ENCODE measurements at places on chromosomes 16 and 17.

- no peak for DNase-seq
Measured at GRCh38 chr17:14165616-14166015, 71.0 kb downstream of the CDRT15 start.

DNA sequence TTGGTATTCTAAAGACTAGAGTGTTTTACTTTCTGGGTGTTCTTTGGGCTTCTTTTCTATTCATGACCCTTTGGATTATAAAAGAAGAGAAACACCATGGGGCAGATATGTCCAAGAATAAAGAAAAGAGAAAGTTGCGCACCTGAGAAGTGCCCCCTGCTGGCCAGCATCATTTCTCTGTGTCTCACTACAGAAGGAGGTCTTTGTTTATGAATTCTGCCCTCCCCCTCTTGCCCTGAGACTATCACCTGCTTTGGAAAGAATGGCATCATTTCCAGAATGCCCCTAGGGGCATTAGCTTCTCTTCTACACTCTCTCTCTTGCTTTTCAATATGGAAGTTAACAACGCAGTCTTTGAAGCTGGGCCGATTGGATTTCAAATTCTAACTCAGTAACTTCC lies 45.0 kb downstream of the CDH13 start:
- no peak for DNase-seq

DNA sequence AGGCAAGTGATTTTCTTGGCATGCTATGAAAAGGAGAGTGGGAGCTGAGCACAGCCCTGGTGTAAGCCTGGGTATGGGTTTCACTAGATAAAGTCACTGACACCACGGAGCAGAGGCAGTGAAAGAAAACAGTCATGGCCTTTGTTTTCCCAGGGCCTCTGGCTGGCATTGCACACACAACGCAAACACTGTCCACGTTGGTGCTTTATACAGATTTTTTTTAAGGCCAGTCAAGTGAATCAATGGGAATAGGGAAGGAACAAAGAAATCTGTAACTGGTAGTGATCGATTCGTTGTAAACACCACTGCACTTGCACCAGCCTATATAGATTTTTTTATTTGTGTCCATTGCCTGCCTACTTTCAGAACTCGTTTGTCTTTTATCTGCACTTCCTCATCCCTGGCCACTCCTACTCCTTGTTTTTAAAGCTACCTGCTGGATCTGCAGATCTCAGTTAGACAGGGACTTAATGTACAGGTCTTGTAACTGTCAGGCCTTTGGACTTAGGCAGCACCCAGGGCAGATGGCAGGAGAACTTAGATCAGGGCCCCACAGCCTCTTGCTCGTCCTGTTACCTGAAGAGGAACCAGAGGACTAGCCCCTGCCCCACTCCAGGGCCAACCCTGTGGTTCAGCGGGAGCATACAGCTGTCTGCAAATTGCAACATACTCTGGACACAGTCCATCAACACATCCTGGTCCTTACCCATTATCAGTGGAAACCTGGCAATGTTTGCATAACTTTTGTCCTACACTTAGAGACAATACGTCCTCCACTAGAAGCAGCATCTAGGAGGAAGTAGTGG lies 10.6 kb upstream of the TMIGD1 start:
- no peak for DNase-seq

DNA sequence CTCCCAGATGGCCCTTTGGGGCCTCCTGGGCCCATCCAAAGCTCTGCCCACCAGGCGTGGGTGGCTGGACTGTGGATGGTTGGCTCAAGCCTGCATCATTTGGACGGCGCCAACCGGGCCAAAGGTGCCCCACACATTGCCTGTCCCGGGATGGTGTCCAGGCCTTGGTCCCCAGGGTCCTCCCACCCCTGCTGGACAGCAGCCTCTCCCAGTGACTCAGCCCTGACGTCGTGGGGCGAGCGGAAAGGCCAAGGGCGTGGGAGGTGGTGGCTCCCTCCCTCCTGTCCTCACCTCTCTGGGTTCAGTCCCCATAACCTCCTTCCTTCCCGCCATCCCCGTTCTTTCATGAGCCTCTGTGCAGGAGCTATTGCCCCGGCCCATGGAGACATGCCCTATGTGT lies 42.1 kb upstream of the DLX4 start:
- DNase-seq, result no peak

- DNase-seq, result no peak
Measured at GRCh38 chr17:73400915-73401545, 89.2 kb upstream of the CDC42EP4 start.

- DNase-seq, result no peak
Measured at GRCh38 chr17:16492613-16493530, 879 bp upstream of the LRRC75A start.

- no peak for DNase-seq
Measured at GRCh38 chr16:8113843-8114242, 476.5 kb downstream of the TMEM114 start.

GRCh38 chr16:48317614-48318315 lies 67.4 kb downstream of the SIAH1 start:
- DNase-seq, result no peak

DNA sequence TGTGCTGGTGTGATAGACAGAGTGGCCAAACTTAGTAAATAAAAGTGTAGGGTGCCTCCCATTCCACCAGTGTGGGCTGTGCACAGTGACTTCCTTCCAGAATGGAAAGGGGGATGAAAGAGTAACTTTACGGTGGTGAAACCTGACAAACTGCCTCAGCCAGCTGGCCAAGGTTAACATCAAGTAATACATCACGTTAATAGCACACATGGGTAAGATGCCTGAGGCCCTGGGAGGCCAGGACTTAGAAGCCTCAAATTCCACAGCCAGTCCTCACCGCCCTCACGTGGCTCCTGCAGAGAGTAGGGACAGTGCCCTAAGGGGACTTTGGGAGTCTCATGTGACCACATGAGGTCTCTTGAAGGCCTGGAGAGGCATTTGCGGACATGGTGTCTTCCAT lies 14.1 kb downstream of the RMI2 start:
- DNase-seq, result no peak

DNA sequence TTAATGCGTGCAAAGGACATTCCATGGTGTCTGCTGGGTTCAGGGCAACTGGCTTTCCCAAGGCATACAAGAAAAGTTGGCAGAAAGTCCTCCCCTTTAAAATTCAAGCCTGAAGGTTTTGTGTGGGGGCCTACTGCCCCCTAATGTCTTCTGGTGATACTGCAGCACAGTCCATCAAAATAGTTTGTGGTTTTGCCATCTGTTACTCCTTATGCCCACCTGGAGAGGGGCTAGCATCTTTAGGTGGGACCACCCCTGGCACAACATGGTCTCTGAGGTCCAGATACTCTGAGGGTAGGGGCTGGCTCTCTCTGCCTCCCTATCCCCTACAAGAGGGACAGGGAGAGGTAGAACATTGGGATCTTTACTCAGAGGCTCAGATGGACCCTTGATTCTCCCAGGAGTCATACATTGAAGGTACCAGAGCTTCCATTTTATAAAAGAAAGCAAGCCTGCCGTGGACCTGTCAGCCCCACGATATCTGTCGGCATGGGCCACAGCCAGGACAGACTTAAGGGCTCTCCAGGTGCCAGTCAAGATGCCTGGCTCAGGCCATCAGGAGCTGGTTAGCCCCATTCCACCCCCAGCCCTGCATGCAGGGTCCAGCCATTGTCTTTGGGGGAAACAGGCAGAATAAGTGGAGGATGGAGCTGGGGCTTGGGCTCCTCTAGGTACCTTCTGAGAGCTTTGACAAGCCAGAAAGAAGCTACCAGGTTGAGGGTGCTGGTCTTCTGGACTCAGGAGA lies 6.3 kb downstream of the ESRP2 start:
- no peak for DNase-seq

DNA sequence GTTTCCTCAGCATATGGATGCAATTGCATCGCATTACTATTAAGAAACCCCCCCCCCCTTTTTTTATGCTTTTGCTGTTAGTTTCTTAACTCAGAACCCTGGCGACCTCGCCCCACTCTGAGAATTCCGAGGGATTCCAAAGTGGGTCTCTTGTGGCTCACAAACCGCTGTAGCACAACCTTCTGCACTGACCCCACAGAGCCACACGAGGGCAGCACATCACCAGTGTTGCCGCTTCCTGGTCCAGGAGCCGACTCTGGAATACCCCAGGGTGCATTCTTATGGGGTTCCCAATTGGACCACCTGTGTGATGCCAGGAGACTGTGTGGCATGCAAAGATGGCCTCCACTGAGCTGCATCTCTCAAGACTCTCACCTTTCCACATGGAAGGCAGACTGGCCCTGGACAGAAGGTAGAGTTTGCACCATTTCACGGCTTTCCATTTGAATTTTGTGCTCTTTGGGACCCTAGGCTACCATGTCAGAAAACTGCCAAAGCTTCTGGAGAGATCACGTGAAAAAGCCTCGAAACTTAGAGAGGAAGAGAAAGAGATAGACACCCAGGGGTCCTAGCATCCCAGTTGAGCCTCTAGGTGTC lies 432.7 kb upstream of the ASIC2 start:
- no peak for DNase-seq

GRCh38 chr17:81322271-81323082 lies 27.4 kb upstream of the SLC38A10 start:
- DNase-seq, result no peak

- DNase-seq, result peak; percentile 28
Measured at GRCh38 chr16:86998196-86999001, 318.8 kb downstream of the C16orf95 start.

DNA sequence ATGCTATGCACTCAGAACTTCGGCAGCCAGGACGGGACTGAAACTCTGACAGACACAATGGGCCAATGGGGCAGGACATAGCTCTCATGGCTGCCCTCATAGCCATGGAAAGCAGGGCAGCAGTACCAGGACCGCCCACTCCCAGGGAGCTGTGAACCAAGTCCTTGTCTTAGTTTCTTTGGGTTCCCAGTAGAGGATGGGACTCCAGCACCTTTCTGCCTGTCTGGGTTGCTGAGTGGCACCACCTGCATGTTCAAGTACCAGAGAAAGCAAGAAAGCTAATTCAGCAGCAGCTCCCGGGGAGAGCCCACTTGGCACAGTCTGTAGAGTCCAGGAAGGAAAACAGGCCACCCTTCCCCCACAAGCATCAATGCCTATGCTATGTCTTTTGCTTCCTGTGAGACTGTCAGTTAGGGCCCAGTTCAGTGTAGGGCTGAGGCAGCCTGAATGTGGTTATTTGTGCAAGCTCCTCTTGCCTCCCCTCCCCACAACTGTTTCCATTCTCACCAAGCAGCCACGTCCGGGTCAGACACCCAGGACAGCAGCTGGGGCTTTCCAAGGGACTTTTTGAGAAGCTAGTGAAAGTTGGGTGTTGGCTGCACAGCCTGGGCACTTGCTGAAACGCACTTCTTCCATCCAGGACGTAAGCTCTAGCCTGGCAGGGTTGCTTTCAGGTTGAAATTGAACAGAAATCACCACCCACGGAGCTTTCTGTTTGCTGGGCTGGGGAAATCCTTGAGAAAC lies 7.8 kb downstream of the SUPT4H1 start:
- DNase-seq, result no peak

DNA sequence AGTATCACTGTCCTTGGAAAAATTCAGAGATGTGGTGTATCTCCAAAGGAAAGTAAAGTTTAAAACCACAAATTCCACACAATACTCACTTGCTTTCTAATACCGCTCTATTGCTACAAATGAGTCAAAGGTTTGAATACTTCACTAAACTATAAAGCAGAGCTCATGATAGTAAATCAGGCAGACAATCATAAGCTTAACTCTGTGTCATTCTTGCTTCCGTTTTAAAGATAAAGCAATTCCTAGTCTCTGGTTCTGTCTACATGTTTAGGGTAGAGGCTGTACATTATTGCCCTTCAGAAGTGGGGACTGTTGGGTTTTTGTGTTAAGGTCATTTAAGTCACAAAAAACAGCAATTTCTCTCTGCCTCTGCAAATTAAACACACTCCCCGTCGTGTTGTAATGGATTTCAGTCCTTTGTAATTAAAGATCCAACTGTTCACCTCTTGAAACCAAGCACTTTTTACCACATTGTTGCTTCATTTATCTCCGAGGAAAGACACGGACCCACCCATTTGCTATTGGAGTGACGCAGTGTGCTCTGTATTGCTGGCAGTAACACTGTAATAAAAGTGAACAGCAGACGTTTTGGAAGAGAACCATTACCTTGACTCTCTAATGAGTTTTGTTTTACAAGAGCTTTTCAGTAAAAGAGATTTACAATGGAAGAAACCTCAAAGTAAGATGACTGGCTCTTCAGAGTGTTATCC lies 83.1 kb upstream of the CNTNAP4 start:
- no peak for DNase-seq

- DNase-seq, result no peak
Measured at GRCh38 chr17:66555605-66556004, 253.2 kb downstream of the PRKCA start.

DNA sequence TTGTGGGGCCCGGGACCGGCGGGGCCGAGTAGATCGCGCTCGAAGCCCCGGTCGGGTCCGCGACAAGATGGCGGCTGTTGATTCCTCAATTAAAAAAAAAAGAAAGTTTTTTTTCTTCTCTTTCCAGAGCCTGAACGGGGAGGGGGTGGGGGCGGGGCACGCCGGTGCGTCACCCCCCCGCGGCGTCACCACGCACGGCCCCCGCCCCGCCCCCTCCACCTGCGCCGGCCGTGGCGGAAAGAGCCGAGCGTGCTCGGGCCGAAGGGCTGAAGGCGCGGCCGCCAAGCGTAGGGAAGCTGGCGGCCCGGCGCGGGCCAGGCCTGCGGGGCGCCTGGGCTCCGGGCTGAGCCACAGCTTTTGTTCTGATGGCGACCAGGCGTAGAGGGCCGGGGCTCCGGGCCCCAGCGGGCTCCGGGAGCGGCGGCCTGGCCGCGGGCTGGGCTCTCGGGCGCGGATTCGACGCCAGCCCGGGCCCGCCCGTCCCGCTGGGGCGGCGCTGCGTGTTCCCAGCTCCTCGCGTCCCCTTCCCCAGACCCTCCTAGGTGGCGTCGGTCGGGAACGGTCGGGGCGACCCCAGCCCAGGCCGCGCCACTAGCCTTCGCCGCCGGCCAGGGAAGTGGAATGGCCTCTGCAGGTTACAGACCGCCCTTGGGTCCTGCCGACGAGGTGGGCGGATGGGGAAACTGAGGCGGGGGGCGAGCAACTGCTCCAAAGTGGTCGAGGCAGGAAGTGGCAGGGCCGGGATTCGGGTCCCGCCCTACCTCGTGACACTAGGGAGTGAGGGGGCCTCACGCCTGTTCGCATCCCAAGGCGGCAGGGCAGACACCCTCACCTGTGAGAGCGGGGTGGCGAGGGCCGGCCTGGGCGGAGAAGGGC lies at the start of gene CREBBP:
TSS of gene CREBBP (minus strand) at position 91 of the 876 bp plus-strand sequence. CDS start 797 bp downstream, outside the sequence.
- DNase-seq, result peak; percentile 92

GRCh38 chr17:27530764-27531391 lies 74.6 kb downstream of the KSR1 start:
- DNase-seq, result no peak

DNA sequence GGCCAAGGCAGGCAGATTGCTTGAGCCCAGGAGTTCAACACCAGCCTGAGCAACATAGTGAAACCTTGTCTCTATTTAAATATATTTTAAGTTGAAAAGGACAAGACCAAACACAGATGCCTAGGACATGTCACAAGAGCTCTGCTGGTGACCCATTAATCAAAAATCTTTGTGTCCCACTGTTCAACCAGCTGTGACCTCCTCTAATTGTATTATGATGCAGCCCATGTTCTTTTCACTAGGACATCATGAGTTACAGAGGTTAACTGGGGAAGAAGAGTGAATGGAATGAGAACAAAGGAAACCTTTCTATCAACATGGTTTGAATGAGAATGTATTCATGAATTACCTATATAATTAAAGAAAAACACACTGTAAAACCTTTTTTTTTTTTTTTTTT lies 7.0 kb downstream of the EFTUD2 start:
- DNase-seq, result no peak

- DNase-seq, result no peak
Measured at GRCh38 chr17:35895636-35896587, 15.8 kb upstream of the CCL5 start.

- no peak for DNase-seq
Measured at GRCh38 chr17:51820252-51820651, 338.3 kb downstream of the CA10 start.

Data from left forelimb (tissue), 1 donor.